HFFc6 (cell line): ENCODE measurements at places on chromosomes 5 and 9. TPM values are rescaled to one million over a fixed set of nuclear protein-coding genes. Genes with fewer than 3 reads are reported as not detected.

PCDHB9 gene
- total RNA-seq: 1.8 to 2.6 TPM (median 2.6 TPM) in 3 replicates

PHF24 gene
- not detected in 3 replicates for total RNA-seq

HAPLN1 gene
- 8.6 to 113 TPM (median 16.3 TPM) in 3 replicates for total RNA-seq

DNA sequence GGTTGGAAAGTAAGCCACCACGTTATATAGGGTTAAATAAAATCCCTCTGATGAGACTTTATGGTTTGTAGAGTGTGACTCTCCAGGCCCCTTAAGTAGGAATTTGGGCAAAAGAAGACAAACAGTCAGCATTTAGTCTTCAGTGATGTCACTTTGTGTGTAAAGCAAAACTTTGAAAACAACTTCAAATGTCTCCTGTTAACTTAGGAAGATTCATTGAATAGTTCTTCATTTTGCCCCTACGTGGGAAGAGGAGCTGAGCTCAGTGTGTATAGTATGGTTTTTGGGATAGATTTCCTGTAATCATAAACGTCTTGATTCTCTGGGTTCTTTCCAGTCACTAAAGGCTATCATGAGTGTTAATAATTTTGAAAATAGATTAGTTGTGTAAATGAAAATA, 101.3 kb downstream of the GADD45G start:
- DNase-seq: no peak
- H3K27ac ChIP-seq: no peak overlapping the region
- peaks cover 5% of the 10 kb centered on the region for H3K36me3 ChIP-seq

- H3K27ac ChIP-seq: peak overlapping the region; percentile 74
- peaks cover 87% of the 10 kb centered on the region for H3K4me1 ChIP-seq
- no peaks in the 10 kb centered on the region; the same call in 1 of the 2 replicates for H3K27me3 ChIP-seq
- H3K36me3 ChIP-seq: peaks cover 11% of the 10 kb centered on the region
- H3K4me3 ChIP-seq: peak overlapping the region; percentile 50
Measured at GRCh38 chr5:150515446-150515845, 7.5 kb downstream of the NDST1 start.

DNA sequence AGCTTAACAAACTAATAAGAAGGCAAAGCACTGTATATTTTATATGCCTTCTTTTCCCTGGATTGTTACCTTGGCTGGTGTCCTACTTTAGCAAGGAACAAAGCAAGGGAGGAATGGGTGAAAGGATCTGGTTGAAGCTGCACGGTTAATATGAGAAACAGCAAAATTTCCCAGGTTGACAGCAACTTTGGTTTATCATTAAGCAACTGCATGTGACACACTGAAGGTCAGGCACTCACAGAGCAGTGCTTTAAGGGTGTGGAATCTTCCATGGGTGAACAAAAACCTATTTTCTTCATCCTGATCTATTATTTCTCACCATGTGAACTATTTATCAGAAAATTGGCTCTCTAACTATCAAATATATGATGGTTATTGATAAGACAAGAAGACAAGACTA, 109.0 kb upstream of the ATP10B start:
- no peaks in the 10 kb centered on the region for H3K4me1 ChIP-seq
- no peak overlapping the region for H3K4me3 ChIP-seq
- H3K27ac ChIP-seq: no peak overlapping the region
- no peaks in the 10 kb centered on the region; the same call in 1 of the 2 replicates for H3K27me3 ChIP-seq
- no peak for DNase-seq

GRCh38 chr5:15243301-15244020, 256.5 kb upstream of the FBXL7 start:
- H3K4me1 ChIP-seq: no peaks in the 10 kb centered on the region
- H3K27ac ChIP-seq: no peak overlapping the region
- DNase-seq: no peak
- peaks cover 3% of the 10 kb centered on the region; the same call in 1 of the 2 replicates for H3K27me3 ChIP-seq
- H3K36me3 ChIP-seq: no peaks in the 10 kb centered on the region
- no peak overlapping the region for H3K4me3 ChIP-seq

GRCh38 chr5:8864053-8864452, 681.8 kb downstream of the SEMA5A start:
- peaks cover 5% of the 10 kb centered on the region for H3K4me1 ChIP-seq
- H3K4me3 ChIP-seq: no peak overlapping the region
- no peaks in the 10 kb centered on the region for H3K36me3 ChIP-seq
- H3K27ac ChIP-seq: no peak overlapping the region
- peak; percentile 19 for DNase-seq

DNA sequence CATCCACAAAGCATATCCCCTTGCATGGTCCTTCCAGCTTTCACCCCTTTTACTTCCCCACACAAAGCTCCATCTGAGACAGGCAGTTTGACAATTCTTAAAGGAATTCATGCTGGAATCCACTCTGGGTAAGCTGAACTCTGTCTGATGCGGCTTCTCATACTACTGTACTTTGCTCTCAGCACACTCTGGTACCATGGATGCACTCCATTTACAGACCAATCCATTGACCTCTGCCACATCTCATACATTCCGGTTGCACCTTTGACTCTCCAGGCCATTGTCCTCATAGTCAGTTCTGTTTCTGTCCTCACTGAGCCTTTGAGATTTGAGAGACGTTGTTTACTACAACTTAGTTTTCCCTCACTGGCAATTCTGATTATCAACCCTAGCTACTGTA, 12.2 kb downstream of the SPATA9 start:
- no peaks in the 10 kb centered on the region for H3K27me3 ChIP-seq
- no peak for DNase-seq
- no peaks in the 10 kb centered on the region for H3K36me3 ChIP-seq
- no peak overlapping the region for H3K27ac ChIP-seq
- no peak overlapping the region for H3K4me3 ChIP-seq

DNA sequence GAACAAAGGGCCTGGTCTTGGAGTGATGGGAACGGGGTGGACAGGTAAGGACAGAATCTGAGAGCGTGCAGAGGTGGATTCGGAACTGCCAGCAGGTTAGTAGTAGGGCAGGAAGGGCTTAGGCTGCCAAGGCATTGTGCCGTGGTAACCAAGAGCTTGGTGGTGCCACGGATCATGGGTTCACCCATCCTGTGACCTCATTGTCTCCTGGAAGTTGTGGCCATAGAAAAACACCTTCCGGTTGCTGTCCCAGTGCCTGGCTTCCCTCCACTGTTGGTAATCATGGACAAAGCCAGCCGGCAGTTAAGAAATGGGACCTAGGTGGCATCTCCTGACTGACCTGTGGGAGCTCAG, 42.5 kb upstream of the CFAP157 start:
- no peak overlapping the region for H3K4me3 ChIP-seq
- H3K27me3 ChIP-seq: peaks cover 2% of the 10 kb centered on the region
- DNase-seq: no peak

DNA sequence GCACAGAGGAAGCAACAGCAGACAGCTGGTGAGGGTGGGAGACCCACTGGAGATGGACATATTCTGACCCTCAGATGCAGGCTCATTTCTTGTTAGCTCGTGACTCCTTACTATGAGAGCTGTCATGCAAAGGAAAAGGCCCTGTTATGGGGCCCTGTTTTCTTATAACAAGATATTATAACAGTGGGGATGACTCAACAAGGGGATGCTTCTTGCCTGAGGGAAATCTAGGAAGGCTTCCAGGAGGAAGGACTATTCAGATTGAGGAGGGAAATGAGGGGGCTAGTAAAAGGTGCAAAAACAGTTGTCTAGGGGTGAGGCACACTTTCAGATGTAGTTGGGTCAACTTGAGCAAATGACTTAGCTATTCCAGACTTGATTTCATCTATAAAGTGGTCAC, 83.0 kb downstream of the DAB2IP start:
- peak; percentile 31 for DNase-seq
- H3K27me3 ChIP-seq: no peaks in the 10 kb centered on the region; the same call in 1 of the 2 replicates
- H3K4me3 ChIP-seq: no peak overlapping the region
- peak overlapping the region; percentile 60 for H3K27ac ChIP-seq

SPINK4 gene
- not detected in 3 replicates for total RNA-seq

DNA sequence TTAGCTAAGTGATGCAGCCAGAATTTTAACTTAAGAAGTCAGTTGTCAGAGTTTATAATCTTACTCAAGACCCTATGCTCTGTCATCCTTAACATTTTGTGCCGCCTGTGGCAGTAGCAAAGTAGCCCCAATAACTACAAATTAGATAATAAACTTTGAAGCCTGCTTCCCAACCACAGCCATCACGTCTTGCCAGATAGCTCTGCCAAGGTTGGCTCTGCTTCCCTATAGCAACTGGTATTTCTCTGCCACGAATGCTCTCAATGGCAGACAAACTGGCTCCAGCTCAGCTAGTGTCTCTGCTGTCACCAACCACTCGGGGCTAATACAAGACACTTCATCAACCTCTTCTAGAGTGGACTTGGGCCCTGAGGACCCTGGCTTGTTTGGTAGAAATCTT, 576.1 kb downstream of the CDH12 start:
- DNase-seq: no peak
- H3K4me1 ChIP-seq: no peaks in the 10 kb centered on the region
- H3K36me3 ChIP-seq: peaks cover 6% of the 10 kb centered on the region; the same call in 1 of the 2 replicates
- no peak overlapping the region for H3K27ac ChIP-seq

CARTPT gene
- total RNA-seq: not detected in 3 replicates

OGN gene
- total RNA-seq: not detected in 3 replicates

GRCh38 chr9:33794560-33794959, 801 bp upstream of the PRSS3 start:
- peaks cover 21% of the 10 kb centered on the region for H3K4me1 ChIP-seq
- H3K4me3 ChIP-seq: no peak overlapping the region
- no peak overlapping the region for H3K27ac ChIP-seq
- peaks cover 9% of the 10 kb centered on the region for H3K36me3 ChIP-seq

GABRA6 gene
- total RNA-seq: not detected in 3 replicates

KIAA0825 gene
- total RNA-seq: 1.5 to 2.6 TPM (median 1.7 TPM) in 3 replicates

- no peak for DNase-seq
- no peaks in the 10 kb centered on the region for H3K36me3 ChIP-seq
- H3K4me3 ChIP-seq: no peak overlapping the region
Measured at GRCh38 chr9:76424491-76424890, 30.3 kb upstream of the RFK start.

RGS14 gene
- 1.1 to 2.2 TPM (median 1.1 TPM) in 3 replicates for total RNA-seq

- H3K36me3 ChIP-seq: no peaks in the 10 kb centered on the region; the same call in 1 of the 2 replicates
- H3K27ac ChIP-seq: peak overlapping the region; percentile 76
- H3K4me1 ChIP-seq: peaks cover 64% of the 10 kb centered on the region
- H3K4me3 ChIP-seq: no peak overlapping the region; the same call in 1 of the 2 replicates
- DNase-seq: peak; percentile 60
- H3K27me3 ChIP-seq: no peaks in the 10 kb centered on the region; the same call in 1 of the 2 replicates
Measured at GRCh38 chr5:138981131-138981530, 106.0 kb upstream of the LRRTM2 start.

GRCh38 chr9:111599092-111599954, at the start of gene PTGR1:
PTGR1 (minus strand) TSS chr9:111599647; CDS start chr9:111597422, 2,225 bp downstream.
- peak within 1 kb of the TSS; percentile 95 for H3K4me3 ChIP-seq
- peak; percentile 79 for DNase-seq
- H3K27me3 ChIP-seq: peaks cover 4% of the 10 kb centered on the region; the same call in 1 of the 2 replicates
- peaks cover 9% of the 10 kb centered on the region; the same call in 1 of the 2 replicates for H3K36me3 ChIP-seq
- peaks cover 48% of the 10 kb centered on the region for H3K4me1 ChIP-seq
- H3K27ac ChIP-seq: peak within 1 kb of the TSS; percentile 94

PROB1 gene
- total RNA-seq: 3.0 and 5.2 TPM in 2 replicates

DNA sequence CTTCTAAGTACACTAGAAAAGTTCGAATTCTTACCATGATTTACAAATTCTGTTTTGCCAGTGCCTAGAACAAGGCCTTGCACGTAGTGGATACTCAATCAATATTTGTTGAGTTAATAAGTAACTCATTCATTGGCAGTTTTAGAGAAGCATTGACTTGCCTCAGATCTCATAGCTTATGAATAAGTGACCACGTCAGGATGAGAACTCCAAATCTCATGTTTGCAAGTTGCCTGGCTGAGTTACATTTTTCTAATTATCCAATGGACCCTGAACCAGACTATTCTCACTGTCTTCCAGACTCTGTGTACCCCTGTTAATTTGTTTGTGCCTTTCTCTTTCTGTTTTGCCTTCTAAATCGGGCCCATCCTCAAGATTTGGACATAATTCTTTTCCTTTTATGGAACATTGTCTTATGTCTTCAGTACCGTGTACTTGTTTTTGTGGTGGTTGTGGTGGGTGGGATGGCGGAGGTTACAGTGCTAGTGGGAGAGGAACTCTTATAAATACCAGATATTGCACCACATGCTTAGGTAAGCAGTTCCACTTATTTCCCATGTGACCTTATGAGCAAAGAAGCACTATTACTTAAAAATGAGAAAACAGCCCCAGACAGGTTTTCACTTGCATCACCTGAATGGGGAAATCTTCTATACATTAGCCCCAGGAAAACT, 96.3 kb downstream of the UNC13B start:
- DNase-seq: no peak
- H3K4me3 ChIP-seq: no peak overlapping the region
- no peaks in the 10 kb centered on the region for H3K27me3 ChIP-seq
- H3K4me1 ChIP-seq: no peaks in the 10 kb centered on the region
- no peak overlapping the region for H3K27ac ChIP-seq

GRCh38 chr5:111507276-111507675, 5.1 kb downstream of the STARD4 start:
- no peak for DNase-seq
- H3K4me3 ChIP-seq: no peak overlapping the region
- H3K27ac ChIP-seq: no peak overlapping the region

DNA sequence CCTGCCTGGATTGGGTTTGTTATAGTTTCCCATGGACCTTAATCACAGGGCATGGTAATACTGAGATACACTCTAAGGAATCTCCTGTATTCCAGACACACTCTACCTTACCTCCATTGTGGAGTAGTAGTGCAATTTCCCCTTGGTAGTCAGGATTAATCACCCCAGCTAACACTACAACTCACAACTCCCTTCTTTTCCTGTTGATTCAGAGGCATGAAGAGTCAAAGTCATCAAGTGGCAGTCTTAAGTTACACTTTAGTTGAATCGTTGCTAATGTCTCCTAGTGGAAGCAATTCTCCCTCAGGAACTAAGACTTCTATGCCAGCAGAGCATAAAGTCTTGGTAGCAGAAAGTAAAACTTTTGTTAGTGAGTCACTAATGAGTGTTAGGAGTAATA, 122.7 kb upstream of the APC start:
- no peaks in the 10 kb centered on the region for H3K36me3 ChIP-seq
- no peak overlapping the region for H3K27ac ChIP-seq
- H3K4me1 ChIP-seq: peaks cover 8% of the 10 kb centered on the region
- peaks cover 4% of the 10 kb centered on the region for H3K27me3 ChIP-seq
- DNase-seq: no peak

ENHO gene
- total RNA-seq: not detected in 2 replicates

NEK6 gene
- 71.0 to 74.3 TPM (median 71.3 TPM) in 3 replicates for total RNA-seq
